ENCODE measurements at places on chromosomes 2 and 18.

DNA sequence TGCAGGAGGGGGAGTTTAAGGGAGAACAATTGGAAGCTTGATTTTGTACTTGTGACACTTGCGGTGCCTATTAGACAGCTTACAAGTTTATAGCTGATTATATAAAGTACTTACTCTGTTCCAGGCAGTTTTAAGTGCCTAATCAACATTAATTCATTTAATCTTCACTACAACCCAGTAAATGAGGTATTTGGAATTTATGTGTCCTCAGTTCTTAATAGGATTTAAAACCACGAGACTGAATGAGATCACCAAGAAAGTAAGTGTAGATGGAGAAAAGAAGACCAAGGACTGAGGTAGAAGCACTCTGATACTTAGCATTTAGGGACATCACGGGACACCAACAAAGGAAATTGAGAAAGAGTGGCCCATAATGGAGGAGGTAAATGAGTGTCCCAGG is 49.8 kb downstream of the ZC3H15 start:
- DNase-seq: no peak

GRCh38 chr2:64311948-64312621 is 141.9 kb upstream of the LGALSL start:
- no peak for DNase-seq

- DNase-seq: no peak
These were observed 493 bp downstream of the UCN start for GRCh38 chr2:27307545-27308358.

DNA sequence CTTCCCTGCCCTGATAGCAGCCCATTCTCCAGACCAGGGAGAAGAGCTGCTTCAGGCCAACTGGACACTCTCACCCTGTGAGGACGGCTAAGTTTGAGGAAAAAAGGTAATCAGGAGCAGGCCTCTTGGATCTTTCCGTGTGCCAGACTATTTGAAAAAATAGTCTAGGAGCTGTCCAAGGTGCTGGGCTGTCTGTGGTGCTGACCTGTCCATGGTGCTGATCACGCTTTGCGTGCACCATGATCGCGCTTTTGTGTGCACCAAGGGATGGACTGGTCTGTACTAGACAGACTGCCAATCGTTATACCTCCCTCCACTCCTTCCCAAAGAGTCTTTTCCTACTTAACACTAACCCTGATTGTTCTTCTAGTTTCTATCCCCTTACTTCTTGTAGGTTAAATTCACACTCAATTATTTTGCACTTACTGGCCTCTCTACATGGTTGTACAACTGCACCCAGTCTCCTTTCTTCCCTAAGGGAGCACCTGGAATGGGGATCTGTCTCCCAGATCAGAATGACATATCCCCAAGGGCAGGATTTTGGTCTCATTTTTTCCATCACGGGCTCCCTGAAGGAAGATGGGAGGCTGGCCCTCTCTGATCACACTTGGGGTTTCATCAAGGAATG is 295.4 kb downstream of the CELF4 start:
- DNase-seq: no peak

DNA sequence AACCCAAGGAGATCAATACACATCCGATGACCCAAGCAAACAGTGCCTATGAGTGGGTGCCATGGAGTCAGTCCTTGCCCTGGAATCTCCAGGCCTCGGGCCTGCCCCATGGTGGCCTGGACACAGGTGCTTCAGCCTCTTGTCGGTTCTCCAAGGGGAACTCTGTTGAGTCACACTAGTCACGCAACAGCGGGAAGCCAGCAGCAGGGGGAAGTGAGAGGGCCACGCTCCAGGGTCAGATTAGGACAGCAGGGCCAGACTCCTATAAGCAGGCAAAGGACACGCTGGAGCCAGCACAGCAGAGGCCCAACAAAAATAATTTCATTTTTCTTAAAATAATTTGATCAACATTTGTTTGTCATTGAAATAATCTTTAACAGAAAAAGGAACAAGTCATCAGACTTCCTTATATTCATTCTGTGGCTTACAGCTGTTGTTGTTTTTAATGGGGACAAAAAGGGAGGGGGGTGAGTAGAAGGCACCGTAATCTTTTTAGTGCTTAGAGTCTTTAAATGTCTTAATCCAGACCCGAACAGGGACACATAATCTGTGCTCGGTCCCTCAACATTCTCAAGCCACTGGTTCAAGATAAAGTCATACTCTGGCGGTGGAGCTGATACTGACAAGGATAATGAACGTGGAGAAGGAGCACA is 16.4 kb upstream of the ARMC9 start:
- DNase-seq: no peak

DNA sequence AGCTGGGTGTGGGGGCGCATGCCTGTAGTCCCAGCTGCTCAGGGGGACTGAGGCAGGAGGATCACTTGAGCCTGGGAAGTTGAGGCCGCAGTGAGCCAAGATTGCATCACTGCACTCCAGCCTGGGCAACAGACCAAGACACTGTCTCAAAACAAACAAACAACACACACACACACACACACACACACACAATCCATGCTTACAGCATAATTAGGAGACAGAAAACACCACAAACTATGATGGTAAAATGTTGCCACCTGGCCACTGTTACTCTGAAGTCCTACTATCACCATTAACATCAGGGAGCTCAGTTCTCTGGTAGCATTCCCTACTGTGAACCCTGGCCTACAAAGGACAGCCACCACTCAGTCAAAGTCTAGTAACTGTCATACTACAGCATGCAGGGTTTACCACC is 18.3 kb downstream of the DNPEP start:
- peak; percentile 57 for DNase-seq

DNA sequence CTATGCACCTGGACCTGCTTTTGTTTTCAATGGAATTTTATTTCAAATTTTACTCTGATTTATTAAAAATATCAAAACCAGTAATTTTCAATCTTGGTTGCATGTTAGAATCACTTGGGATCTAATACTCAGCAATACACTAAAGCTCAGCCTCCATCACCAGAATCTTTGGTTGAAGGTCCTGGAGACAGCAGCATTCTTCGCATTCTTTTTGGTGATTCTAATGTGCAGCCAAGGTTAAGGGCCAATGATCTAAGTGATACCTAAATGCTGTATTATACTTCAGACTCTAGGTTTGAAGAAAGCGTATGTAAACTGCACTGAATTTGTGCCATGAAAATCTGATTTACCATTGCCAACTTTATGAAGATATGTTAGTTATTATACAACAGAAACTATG is 493.1 kb downstream of the XIRP2 start:
- no peak for DNase-seq

DNA sequence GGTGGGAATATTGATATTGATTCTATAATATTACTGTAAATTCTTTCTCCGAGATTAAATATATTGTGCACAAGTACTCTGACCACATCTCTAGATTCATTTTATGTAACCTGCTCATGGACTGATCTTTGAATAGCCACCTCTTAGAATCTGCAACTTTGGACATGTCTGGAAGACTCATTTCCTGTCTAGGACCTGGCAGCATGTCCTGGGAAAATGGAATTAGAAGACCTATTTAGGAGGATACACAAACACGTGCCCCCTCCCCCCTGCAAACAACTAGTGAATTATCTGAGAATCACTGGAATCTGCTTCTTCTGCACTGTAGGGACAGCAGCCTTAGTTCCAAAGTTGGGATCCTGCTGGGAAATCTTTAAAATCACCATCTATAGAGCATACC is 94.1 kb downstream of the UBE2E3 start:
- no peak for DNase-seq

DNA sequence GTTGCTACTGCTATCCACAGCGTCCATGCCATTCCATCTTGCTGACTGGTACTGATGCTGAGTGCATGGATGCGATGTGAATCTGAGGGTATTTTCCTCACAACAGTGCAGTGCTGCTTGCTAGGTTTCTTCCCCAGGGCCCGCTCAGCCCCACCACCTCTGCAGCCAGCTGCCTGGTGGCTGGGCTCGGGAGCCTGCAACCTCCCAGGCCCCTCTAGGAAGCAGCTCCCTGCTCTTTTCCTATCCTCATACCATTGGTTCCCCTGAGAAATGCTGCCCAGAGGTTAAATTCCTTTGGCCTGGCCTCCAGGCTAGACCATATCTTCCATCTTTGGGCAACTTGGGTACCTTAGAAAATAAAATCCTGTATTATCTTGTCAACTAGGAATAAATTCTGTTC is 413.6 kb downstream of the TGIF1 start:
- no peak for DNase-seq

GRCh38 chr2:70450641-70451250 is 102.9 kb downstream of the TGFA start:
- no peak for DNase-seq
